ENCODE measurements at places on chromosomes 13 and 19.

- DNase-seq, result no peak
These were observed 235.1 kb downstream of the UQCRFS1 start for GRCh38 chr19:28977826-28978225.

DNA sequence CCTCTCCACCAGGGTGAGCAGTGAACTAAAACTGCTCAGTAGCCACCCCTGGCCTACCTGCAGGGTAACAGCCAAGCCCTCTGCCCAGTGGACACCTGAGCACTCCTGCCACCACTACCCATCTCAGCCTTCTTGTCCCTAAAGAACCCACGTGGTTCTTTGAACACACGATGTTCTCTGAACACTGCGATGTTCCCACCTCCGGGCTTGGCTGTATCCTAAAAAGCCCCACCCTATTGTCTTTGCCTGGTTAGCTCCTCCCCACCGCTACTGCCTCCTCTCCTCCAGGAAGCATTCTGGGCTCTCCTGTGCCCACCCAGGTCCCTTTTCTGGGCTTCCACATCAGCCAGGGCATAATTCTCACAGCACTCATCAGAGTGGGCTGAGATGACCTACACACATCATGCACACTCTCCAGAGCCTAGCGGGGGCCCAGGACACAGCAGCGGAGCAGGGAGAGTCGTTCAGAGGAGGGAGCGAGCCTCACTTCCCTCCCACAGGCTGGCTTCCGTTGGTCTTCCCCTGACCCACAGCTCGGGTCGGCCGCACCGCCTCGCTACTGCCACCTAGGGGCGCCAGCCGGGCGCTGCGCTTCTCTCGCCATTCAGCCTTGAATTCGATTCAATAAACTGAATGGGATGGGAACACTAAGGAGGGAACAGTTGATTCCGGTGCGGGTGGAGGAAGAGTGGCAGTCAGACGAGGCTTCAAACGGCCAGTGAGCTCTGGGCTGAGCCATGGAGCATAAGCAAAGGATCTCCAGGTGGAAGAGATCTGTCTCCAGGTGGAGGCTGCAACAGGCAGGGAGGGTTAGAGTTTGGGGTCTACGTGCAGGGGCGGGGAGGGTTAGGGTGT, 3.2 kb downstream of the ELAVL1 start:
- no peak for DNase-seq

DNA sequence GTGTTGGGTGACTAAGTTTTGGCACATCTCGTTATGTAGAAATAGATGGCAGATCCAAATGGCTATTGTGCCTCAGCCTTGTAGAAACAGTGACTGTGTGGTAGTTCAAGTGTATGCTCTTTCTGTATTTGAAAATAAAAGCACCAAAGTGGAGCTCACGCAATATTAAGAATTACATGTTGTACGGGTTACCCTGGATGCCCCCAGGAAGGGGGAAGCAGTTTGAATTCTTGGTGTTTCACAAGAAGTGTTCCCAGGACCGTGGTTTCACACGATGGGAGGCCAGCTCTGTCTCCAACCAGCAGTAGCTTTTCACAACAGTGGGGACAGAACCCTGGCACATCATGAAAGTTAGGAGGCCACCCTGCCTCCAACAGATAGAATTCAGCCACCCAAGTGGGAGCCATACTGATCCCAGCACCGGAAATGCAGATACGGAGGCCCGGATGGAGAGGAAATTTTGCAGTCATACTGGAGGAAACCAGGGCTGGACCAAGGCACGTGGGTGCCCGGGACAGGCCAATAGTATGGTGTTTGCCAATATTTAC, 8.9 kb downstream of the FLT1 start:
- DNase-seq, result no peak

DNA sequence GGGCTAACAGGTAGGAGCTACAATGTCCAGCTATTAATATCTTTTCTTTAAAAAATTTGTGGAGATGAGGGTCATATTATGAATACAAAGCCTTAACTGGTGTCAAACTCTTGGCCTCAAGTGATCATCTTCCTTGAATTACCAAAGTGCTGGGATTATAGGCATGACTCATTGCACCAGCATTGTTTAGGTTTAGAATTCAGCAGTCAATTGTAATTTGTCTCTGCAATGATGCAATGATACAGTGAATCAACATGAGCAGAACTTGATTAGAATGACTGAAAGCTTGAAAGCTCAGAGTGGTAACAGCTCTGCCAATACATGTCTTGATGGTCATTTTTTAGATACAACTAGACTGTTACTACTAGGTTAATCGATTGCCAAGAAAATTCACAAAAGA, 752.8 kb upstream of the MIR17HG start:
- DNase-seq, result no peak

DNA sequence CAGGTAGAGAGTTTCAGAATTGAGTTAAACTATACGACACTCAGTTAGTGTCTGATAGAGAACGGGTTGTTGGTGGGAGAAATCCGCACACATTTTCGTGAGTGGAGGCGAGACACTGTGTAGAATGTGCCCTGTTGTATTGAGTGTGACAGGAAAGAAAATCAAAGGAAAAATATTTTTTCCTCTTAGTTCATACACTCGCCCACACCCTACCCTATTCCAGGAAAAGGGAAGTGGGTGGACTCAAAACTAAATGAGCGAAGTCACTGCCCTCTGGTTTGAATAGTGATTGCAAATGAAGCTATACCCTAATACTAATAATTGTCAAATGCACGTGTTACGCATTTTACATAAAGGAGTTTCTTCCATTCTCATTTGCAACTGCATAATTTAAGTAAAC, 2.0 kb downstream of the ZNF347 start:
- no peak for DNase-seq

- no peak for DNase-seq
These were observed 158.4 kb upstream of the CSNK1A1L start for GRCh38 chr13:37263871-37264270.

DNA sequence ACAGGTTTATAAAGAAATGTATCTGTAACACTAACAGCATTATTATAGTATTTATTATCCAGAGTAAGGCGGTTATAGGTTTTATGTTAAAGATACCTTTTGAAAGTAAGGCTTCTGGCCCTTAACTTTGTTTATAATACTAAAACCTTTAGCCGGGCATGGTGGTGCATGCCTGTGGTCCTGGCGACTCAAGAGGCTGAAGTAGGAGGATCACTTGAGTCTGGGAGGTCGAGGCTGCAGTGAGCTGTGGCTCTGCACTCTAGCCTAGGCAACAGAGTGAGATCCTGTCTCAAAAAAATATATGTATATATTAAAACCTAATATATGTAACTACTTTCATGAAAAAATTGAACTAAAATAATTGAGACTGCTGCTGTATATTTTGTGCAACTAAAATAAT, 98.7 kb upstream of the KLF5 start:
- DNase-seq, result no peak

- DNase-seq, result no peak
These were observed 57.7 kb downstream of the ATP7B start for GRCh38 chr13:51953347-51954195.

DNA sequence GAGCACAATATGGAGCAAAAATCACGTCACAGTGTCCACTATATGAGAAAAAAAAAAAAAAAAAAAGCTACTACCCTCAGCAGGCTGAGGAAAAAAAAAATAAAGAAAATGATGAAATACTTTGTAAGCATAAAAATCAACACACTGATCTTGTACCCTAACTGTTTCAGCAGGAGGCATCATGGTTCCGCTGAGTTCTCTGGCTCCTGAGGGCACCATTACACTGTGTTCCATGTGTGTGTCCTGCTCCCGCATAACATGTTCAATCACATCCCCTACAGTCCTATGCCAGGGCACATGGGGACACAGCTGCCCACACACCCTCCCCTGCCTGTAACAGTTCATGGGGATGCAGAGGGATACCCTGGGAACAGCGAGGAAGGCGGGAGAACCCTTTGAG, 33.5 kb downstream of the DOCK9 start:
- DNase-seq, result no peak

DNA sequence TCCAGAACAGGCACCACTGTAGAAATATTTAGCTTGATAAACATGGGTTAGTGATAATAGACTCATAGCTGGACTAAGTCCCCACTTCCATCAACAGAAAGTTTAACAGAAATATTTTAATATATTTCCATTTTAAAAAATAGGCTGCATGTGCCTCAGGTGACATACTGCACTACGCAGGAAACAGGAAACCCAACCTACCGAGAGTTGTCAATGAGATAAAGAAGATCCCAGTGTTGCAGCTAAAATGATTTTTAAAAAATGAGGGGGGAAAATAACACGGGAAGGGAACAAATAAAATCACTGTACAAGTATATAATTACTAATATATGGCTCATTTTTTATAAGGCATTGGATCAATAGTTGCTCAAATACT, 154.8 kb downstream of the TBC1D4 start:
- DNase-seq, result no peak

GRCh38 chr13:89755729-89756492, 1591.6 kb upstream of the MIR17HG start:
- DNase-seq, result no peak

DNA sequence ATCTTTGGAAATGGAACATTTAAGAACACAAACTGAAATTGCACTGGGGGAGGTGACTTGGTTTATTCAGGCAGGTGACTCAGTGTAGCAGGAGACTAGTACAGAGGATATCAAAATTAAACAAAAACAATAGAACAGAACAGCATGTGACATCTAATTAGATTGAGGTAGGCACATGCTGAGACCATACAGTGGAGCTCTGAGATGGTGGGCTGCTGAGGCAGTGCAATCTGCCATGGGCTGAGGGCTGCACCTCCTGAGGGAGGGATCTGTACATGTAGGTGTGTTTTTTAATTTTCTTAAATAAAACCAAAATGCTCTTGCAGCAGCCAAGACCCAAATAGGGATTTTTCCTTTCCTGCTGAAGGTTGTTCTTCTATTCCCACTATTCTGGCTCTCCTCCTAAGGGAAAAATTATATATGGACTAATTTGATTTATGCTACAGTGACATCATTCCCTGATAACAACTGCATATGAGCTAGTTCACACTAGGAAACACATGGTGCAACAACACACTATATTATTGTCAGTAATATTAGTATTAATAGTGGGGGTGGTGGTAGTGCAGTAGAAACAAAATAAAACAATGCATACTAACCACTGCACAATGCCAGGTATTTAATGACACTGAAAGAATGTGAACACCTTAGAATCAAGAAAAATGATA, 48.0 kb downstream of the LNX2 start:
- DNase-seq, result no peak

DNA sequence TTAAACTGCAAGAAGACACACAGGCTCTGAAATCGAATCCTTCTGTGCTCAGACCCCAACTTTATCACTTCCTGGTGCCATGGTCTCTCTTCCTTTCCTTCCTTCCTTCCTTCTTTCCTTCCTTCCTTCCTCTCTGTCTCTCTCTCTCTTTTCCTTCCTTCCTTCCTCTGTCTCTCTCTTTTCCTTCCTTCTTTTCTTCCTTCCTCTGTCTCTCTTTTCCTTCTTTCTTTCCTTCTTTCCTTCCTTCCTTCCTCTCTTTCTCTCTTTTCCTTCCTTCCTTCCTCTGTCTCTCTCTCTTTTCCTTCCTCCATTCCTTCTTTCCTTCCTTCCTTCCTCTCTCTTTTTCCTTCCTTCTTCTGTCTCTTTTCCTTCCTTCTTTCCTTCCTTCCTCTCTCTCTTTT, 127.2 kb upstream of the CACNA1A start:
- no peak for DNase-seq

Data from cortex of kidney (tissue), 1 donor.